H1 (cell line): ENCODE measurements at places on chromosomes 2 and 18.

- no peak overlapping the region for H3K27ac ChIP-seq
- H3K4me1 ChIP-seq: no peaks in the 10 kb centered on the region
- no peaks in the 10 kb centered on the region for H3K36me3 ChIP-seq
- H3K27me3 ChIP-seq: no peaks in the 10 kb centered on the region
- H3K4me3 ChIP-seq: no peak overlapping the region
- DNase-seq: no peak
Observed at GRCh38 chr2:29951576-29951975, 30.2 kb upstream of the ALK start.

GRCh38 chr2:176080540-176081375, 3.0 kb downstream of the EVX2 start:
- no peak for DNase-seq
- H3K27me3 ChIP-seq: peaks cover 97% of the 10 kb centered on the region
- H3K4me1 ChIP-seq: peaks cover 11% of the 10 kb centered on the region; the same call in 1 of the 2 replicates
- H3K4me3 ChIP-seq: no peak overlapping the region; the same call in 1 of the 2 replicates
- no peak overlapping the region for H3K27ac ChIP-seq

- no peak overlapping the region for H3K27ac ChIP-seq
- no peaks in the 10 kb centered on the region for H3K27me3 ChIP-seq
- no peaks in the 10 kb centered on the region for H3K4me1 ChIP-seq
Observed at GRCh38 chr2:223526106-223526505, 76.1 kb downstream of the SCG2 start.

DNA sequence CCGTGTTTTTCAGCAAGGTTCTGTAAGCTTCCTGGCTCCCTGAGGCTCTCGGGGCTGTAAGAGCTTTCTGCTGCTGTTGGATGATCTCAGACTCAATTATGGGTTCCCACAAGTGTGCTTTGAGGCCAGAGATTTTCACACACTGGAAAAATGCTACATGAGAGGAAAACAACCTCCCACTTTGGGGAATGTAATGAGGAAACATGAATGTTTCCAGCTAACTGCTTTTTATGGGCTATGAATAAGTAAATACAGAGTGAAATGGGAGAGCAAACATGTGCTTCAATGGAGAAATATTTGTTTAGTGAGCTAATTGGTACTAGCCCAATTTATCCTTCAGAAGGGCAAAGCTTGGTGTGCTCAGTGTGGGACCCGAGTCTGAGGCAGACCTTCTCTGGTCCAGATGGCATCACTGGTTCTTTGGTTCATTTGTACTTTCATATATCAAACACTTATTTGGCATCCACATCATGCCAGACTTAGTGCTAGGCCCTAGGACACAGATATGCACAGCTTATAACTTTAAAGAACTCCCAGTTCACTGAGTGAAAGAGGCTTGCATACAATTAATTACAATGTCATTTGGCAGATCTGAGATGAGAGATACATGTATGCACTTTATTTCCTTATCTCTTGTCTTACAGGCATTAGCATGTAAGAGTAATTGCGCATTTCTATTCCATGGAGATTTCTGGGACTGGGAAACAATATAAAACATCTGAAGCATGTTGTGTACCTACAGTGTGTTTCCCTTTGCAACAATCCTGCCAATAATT, 248.8 kb downstream of the RDH14 start:
- no peaks in the 10 kb centered on the region for H3K36me3 ChIP-seq
- no peak overlapping the region for H3K27ac ChIP-seq
- H3K4me1 ChIP-seq: no peaks in the 10 kb centered on the region
- H3K4me3 ChIP-seq: no peak overlapping the region

DNA sequence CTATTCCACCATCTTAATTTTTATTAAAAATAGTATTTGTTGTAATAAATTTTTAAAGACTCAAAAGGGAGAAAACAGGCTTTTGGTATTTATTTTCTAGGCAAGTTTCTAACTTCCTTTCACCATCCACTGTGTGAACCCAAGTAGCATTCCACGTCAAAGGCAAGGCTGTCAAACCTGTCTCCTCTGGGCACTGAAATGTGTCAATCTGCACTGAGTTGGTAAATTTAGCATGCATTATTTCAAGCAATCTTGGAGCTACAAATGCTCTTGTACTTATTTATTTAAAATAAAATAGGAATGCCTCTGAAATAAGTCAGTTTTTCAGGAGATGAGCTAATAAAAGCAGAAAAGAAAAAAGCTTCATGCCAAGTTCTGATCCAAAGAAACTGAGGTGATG, 130.9 kb upstream of the CNTNAP5 start:
- no peak overlapping the region for H3K27ac ChIP-seq
- no peaks in the 10 kb centered on the region for H3K36me3 ChIP-seq

GRCh38 chr2:132372276-132372675, 44.3 kb upstream of the GPR39 start:
- H3K4me3 ChIP-seq: no peak overlapping the region
- no peaks in the 10 kb centered on the region for H3K4me1 ChIP-seq
- no peak overlapping the region for H3K27ac ChIP-seq

- peaks cover 11% of the 10 kb centered on the region for H3K36me3 ChIP-seq
- H3K27ac ChIP-seq: no peak overlapping the region
- H3K4me1 ChIP-seq: no peaks in the 10 kb centered on the region
- no peak for DNase-seq
- no peak overlapping the region for H3K4me3 ChIP-seq
Observed at GRCh38 chr2:3446381-3446780, 66.9 kb downstream of the TRAPPC12 start.

DNA sequence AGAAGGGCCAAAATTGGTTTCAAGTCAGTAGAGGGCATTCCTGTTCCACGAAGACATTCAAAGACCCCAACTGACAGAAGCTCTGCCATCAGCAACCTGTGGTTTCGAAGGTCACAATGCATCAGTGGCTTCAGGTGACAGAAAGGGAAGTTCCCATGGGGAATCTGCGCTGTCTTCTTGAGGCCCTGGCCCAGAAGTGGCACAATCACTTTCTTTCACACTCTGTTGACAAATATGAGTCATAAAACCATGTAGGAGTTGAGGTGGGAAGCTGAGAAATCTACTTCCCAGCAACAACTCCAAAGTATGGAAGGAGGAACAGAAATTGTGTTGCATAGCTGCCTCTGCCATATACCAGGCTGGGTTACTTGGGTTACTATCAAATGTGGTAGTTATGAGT, 621.1 kb upstream of the FANCL start:
- DNase-seq: no peak
- peaks cover 6% of the 10 kb centered on the region; the same call in 1 of the 2 replicates for H3K4me1 ChIP-seq
- H3K27me3 ChIP-seq: no peaks in the 10 kb centered on the region
- no peak overlapping the region for H3K27ac ChIP-seq
- H3K36me3 ChIP-seq: no peaks in the 10 kb centered on the region

DNA sequence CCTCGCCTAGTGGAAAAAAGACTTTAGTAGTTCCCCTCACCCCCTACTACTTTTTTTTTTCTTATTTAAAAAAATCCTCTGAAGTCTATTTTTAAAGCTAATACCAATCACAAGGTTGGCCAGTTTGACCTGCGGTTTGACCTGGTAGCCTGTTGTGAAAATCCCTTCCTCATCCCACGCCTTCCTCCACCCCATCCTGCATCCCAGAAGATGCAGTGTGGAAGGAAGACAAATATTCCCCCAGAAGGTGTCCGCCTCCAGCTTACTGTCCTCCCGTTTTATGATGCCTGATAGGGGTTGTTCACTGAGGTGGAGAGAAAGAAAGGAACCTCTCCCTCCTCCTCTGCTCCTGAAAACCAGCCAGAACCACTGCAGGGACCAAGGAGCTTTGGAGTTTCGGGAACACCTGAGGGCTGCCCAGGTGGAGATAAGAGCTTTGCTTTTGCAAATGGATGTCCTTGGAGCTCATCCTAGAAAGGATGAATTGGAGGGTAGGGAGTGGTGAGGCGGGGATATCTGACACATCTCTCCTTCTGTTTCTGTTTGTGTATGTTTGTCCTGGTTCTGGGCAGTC, 909 bp downstream of the ATP6V1C2 start:
- peaks cover 41% of the 10 kb centered on the region for H3K27me3 ChIP-seq
- no peak overlapping the region for H3K27ac ChIP-seq
- DNase-seq: no peak
- peaks cover 5% of the 10 kb centered on the region for H3K4me1 ChIP-seq

- H3K36me3 ChIP-seq: no peaks in the 10 kb centered on the region
- H3K27ac ChIP-seq: no peak overlapping the region
- H3K4me1 ChIP-seq: no peaks in the 10 kb centered on the region
- no peak overlapping the region for H3K4me3 ChIP-seq
Observed at GRCh38 chr2:207692206-207693065, 19.0 kb upstream of the CCNYL1 start.

DNA sequence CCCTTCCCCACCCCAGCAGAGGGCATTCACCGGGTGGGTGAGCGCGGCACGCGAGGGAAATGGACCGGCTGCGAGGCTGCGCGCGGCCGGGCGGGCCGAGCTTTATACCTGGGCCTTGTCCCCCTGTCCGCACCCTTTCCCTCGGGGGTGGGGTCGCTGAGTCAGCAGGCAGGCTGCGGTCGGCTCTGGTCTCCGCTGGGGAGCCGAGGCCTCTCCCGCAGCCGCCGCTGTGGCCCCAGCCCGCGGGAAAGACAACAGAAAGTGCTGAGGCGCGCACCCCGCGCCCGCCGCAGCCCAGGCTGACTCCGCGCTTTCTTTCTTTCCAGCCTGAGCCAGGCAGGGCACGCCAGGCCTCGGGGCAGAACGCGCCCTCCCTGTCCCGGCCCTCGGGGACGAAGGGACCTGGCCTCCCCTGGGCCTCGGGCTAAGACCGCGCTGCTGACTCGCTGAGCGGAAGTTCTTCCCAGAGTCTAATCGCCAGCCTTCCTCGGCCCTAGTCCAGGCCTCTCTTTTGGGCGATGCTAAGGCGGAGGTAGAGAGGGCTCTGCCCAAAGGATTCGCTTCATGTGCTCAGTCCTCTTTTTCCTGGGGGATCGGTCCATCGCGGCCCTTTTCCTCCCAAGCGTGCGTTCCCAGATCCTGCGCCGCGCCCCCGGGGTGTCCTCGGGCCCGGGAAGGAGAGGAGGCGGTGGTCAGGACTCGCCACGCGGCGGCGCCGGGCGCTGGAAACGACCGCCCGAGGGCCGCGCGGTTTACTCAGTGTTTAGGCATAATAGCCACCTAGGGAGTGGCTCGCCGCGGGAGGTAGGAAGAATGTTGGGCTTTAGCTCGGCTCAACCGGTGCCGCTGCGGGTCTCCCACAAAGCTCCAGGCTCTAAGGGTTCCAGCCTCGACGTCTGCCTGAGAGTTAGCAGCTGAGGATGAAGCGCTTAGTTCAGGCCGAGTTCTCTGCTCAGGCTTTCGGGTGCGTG, at the start of gene CRYBA2:
CRYBA2 (minus strand) TSS at position 78 of the 971 bp plus-strand sequence. CDS start 246 bp downstream, outside the sequence.
- DNase-seq: no peak
- H3K27ac ChIP-seq: no peak within 1 kb of the TSS
- no peak within 1 kb of the TSS for H3K4me3 ChIP-seq
- H3K27me3 ChIP-seq: peaks cover 100% of the 10 kb centered on the region
- peaks cover 8% of the 10 kb centered on the region for H3K4me1 ChIP-seq
- no peaks in the 10 kb centered on the region for H3K36me3 ChIP-seq

- H3K27ac ChIP-seq: no peak overlapping the region; the same call in 1 of the 2 replicates
- H3K4me1 ChIP-seq: peaks cover 5% of the 10 kb centered on the region; the same call in 1 of the 2 replicates
- DNase-seq: no peak
- H3K4me3 ChIP-seq: no peak overlapping the region
- H3K27me3 ChIP-seq: no peaks in the 10 kb centered on the region
- no peaks in the 10 kb centered on the region for H3K36me3 ChIP-seq
Observed at GRCh38 chr2:163341426-163341825, 394.4 kb downstream of the FIGN start.

DNA sequence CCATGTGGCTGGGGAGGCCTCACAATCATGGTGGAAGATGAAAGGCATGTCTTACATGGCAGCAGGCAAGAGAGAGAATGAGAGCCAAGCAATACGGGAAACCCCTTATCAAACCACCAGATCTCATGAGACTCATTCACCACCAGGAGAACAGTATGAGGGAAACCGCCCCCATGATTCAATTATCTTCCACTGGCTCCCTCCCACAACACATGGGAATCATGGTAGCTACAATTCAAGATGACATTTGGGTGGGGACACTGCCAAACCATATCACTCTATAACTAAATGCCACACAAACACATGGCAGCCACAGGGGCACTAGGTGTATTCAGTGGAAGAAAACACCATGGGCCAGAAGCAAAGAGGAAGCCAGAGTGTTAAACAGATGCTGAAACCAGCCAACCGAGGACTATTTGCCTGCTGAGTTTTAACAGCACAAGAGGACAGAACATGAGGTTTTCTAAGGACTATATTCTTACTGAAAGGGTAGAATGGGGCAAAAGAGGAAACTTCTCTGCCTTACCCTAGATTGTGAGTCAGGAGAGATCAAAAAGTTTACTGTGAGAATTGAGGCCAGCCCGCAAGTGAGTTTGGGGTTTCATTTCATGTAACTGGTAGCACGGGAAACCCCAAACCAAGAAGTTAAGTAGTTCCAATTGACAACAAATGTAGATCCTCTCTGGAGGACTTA, 49.2 kb downstream of the SIGLEC15 start:
- no peaks in the 10 kb centered on the region for H3K27me3 ChIP-seq
- H3K4me1 ChIP-seq: no peaks in the 10 kb centered on the region
- DNase-seq: no peak
- no peak overlapping the region for H3K27ac ChIP-seq
- H3K4me3 ChIP-seq: no peak overlapping the region

- no peak overlapping the region for H3K27ac ChIP-seq
- no peak for DNase-seq
- H3K36me3 ChIP-seq: no peaks in the 10 kb centered on the region
- H3K4me3 ChIP-seq: no peak overlapping the region
- peaks cover 5% of the 10 kb centered on the region for H3K4me1 ChIP-seq
- H3K27me3 ChIP-seq: no peaks in the 10 kb centered on the region
Observed at GRCh38 chr2:26464390-26465265, 13.3 kb downstream of the OTOF start.

- no peak for DNase-seq
- no peak overlapping the region for H3K27ac ChIP-seq
- H3K4me1 ChIP-seq: no peaks in the 10 kb centered on the region
Observed at GRCh38 chr18:77905449-77906055, 655.9 kb downstream of the GALR1 start.

- H3K4me1 ChIP-seq: no peaks in the 10 kb centered on the region
- H3K4me3 ChIP-seq: no peak overlapping the region
Observed at GRCh38 chr2:141468761-141469160, 662.1 kb downstream of the LRP1B start.

DNA sequence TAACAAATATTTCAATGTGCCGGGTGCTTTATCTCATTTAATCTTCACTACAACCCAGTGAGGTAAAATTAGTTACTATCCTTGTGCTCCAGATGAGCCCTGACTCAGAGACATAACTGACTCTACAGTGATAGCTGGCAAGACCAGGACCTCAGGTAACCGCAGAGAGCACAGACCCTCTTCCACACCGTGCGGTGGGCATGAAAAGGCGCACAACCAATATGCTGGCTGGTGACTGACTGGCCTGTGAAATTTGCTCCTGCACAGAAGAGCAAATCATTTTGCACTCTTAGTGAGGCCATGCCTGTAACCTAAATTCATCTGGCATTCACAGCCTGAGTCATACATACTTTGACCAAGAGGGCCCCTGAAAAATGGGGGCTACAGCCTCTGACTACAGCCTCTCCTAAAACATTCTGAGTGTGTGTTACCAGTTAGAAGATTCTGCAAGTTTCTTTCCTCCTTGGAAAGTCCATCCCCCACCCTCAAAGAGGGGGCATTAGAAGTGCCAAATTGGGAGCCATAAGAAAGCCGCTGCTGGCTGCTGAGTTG, 22.4 kb upstream of the MSGN1 start:
- no peak for DNase-seq
- no peak overlapping the region for H3K4me3 ChIP-seq
- no peaks in the 10 kb centered on the region for H3K36me3 ChIP-seq
- no peaks in the 10 kb centered on the region for H3K4me1 ChIP-seq
- H3K27me3 ChIP-seq: no peaks in the 10 kb centered on the region
- H3K27ac ChIP-seq: no peak overlapping the region

- H3K27me3 ChIP-seq: no peaks in the 10 kb centered on the region
- DNase-seq: no peak
- H3K4me3 ChIP-seq: no peak overlapping the region
- H3K4me1 ChIP-seq: no peaks in the 10 kb centered on the region; the same call in 1 of the 2 replicates
- H3K36me3 ChIP-seq: no peaks in the 10 kb centered on the region
- H3K27ac ChIP-seq: no peak overlapping the region
Observed at GRCh38 chr2:26246818-26247217, 2.1 kb downstream of the HADHB start.
